ENCODE measurements at places on chromosomes 5 and 9.

DNA sequence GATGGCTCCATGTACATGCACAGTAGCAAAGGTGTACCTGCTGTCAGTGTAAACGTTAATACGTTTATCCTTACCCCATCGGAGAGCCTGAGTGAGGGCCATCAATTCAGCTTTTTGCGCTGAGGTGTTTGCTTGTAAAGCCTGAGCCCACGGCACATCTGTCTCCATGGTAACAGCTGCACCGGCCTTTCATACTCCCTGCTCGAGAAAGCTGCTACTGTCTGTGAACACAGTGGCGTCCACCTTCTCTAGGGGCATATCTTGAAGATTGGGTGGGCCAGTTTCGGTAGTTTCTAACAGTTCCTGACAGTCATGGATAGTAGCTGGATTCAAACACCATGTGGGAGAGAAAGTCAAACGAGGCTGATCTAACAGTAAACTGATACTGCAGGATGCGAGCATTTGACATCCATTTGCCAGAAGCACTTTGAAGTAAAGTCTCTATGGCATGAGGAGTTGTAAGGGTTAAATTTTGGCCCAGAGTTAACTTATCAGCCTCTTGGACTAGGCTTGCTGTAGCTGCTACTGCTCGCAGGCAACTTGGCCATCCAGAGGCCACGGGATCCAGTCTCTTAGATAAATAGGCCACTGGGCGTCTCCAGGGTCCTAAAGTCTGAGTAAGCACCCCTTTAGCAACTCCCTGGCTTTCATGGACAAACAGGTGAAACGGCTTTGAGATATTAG lies 21.0 kb upstream of the RHOBTB3 start:
- DNase-seq, result no peak

DNA sequence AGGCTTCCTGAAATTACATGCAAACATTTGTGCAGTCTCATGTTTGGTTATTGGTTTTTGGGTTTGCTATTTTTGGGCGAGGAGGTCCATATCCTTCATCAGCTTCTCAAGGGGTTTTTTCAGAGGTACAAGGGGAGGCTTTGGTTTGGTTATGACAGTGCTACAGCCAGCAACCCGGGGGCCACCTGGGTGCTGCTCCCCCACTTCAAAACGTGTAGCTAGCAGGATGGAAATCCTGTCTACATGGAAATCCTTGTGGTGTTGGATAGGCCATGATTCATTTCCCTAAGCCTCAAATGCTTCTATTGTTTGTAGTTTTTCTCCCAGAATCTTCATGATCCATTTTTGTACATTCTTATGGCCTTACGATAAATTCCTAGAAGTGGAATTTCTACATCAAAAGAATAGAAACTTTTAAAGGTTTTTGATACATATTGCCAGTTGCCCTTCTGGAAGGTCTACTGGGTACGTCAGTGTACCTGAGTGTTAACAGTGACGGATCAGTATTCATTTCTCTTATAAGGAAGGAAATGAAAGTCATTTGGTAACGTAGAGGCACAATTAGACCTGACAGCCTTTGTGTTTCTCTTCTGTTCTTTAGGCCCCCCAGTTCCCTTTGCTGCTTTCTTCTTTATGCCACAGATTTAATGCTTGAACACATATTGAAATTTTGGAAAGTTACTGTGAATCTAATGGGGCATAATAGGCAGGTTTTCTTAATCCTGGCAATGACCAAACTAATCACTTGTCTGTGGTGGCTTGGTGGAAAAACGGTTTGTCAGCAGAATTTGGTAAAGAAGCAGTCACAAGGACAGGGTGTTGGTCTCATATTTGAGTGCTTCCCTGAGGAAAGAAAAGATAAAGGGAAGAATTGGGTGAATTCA lies 69.7 kb upstream of the ABL1 start:
- no peak for DNase-seq

- no peak for DNase-seq
These were observed 72.2 kb downstream of the COL15A1 start for GRCh38 chr9:99015890-99016289.

DNA sequence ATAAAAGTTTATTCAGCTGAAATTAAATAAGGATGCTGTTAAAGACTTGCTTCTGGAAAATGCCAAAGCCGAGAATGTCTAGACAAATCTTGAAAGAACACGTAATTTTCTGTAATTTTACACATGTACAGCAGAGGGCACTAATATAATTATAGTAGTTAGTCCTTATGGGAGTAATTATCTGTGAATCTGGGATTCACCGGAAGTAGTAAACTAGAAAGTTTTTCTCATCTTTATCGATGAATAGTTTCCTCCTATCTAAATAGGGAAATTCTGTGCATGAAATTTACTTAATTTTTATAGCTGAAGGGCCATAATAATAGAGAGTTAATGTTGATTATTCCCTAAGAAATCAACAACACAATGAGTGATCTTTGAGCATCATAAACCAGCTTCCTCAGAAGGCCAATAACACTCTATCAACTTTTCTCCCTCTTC lies 18.4 kb upstream of the CNTLN start:
- DNase-seq, result no peak

- DNase-seq, result no peak
These were observed 3.7 kb downstream of the ROPN1L start for GRCh38 chr5:10445352-10445751.

GRCh38 chr5:116626945-116627679 lies 52.5 kb upstream of the SEMA6A start:
- no peak for DNase-seq
